Activated CD4-positive, CD25-positive, alpha-beta regulatory T cell treated with anti-CD3 and anti-CD28 coated beads, Interleukin-2, amount 50 U/mL, for 24 hours (primary cell): ENCODE measurements at places on chromosomes 7 and 10.
A peak's percentile ranks its signal among the peaks of the same experiment; 100 is the strongest.

GRCh38 chr10:35451151-35452016, 115.1 kb downstream of the CCNY start:
- ATAC-seq: peak; percentile 54

- no peak for ATAC-seq
These were observed 384.1 kb downstream of the GATA3 start for GRCh38 chr10:8438603-8439002.

DNA sequence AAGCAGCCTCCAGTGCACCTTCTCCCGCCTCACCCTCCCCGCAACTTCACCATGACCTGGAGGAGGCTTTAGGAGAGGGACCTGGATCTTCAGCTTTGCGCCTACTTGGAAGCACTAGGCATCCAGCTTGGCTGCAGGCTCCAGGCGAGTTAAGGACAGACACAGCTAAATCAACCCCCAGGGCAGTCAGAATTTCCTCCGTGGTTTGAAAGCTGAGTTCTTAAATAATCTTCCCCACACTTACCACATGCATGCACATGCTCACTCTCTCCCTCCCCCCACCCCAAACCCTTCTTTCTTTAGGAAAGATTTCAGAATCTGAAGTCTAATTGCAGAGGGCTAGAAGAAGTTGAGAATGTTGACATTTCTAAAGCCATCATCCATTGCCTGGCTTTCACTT, 36.7 kb upstream of the LRRC4 start:
- ATAC-seq: no peak

DNA sequence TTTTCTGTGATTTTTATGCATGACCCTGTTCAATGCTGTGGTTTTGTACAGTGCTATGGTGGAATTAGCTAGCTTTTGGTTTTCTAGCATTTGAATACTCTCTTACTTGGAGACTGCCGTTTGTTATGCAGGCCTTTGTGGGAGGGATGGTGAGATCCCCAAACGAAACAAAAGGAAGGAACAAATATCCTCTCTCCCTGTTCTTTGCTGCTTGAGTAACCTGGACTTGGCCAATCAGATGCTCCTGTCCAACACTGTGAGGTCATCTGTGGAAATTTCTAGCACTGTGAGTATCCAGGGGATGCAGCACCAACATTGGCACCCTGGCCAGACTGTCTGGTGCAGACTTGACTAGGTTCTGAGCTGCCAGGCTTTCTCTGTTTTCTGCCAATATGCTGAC, 314.4 kb downstream of the ANKRD30A start:
- ATAC-seq: no peak

GRCh38 chr10:121833387-121833786, 94.4 kb downstream of the ATE1 start:
- no peak for ATAC-seq

GRCh38 chr10:43781480-43782361, 133.0 kb upstream of the ZNF32 start:
- ATAC-seq: peak; percentile 92

GRCh38 chr7:101860316-101861217, 43.1 kb downstream of the CUX1 start:
- ATAC-seq: no peak

- no peak for ATAC-seq
These were observed 43.1 kb downstream of the MAGI2 start for GRCh38 chr7:79410345-79410744.

- ATAC-seq: no peak
These were observed 29.4 kb upstream of the GATAD1 start for GRCh38 chr7:92417913-92418312.

DNA sequence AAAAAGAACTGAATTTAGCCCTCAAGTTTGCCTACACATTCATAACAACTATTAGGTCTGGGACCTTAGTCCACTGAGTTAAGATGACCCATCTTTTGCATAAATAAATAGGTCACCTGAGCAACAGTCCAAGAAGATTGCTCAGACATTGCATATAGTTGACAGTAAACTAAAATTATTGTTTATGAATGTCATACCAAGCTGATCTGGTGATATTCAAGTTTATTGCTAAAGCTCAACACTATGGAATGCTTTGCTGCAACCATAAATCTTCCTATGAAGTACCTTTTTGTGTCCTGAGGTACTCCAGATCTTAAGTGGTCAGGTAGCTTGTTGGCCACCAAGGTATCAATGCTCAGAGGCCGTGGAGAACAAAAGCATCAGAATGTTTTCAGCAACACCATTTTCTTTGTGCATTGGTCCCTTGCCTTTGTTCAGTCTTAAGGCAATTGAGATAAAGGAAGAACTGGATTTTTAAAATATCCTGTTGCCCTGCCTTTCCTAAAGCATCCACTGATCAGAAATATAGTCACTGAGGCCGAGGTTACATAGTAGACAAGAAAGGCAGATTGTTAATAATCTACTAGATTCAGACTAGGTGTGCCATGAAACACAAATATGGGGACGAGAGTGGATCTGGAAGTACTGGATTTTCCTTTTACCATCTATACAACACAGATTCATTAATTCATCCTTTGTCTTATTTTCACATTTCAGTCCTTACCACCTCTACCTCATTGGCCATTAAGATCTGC, 321.3 kb downstream of the PTEN start:
- no peak for ATAC-seq
